ENCODE measurements at places on chromosomes 1 and 21.

DNA sequence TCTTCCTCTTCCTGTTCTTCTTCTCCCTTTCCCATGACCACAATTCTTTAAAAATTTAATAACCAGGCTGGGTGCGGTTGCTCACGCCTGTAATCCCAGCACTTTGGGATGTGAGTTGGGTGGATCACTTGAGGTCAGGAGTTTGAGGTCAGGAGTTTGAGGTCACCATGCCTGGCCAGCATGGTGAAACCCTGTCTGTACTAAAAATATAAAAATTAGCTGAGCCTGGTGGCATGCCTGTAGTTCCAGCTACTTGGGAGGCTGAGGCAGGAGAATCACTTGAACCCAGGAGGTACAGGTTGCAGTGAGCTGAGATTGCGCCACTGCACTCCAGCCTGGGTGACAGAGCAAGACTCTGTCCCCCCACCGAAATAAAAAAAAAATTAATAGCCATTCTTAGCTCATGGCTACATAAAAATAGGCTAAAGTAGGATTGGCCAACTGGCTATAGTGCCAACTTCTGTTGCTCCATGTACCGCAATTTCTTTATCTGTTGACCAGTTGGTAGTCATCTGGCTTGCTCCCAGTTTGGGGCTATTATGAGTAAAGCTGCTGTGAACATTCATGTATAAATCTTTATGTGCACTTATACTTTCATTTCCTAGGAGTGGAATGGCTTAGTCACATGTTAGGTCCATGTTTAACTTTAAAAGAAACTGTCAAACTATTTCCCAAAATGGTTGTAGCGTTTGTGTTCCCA, 136.3 kb downstream of the PEX14 start:
- no peak for DNase-seq

- no peak for DNase-seq
Observed at GRCh38 chr1:30473922-30474817, 249.2 kb downstream of the MATN1 start.

DNA sequence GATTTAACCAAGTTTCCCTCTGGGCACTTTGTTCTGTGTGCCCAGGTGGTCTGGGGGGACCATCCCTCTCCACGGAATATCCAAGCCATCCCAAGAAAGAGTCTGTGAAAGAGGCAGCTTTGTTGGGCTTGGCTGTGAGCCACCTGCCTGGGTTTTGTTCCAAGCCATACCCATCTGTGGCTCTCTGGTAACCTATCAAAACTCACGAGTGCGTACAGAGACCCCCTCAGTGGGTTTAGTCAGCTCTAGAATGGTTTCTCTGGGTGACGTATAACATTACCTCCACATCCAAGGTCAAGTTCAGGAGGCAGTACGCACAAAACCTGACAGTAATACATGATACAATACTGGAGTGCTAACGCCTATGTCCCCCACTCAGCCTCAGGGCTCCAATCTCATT, 54.2 kb downstream of the DNTTIP2 start:
- DNase-seq = no peak

GRCh38 chr1:40530735-40531380, 579 bp upstream of the ZNF684 start:
- no peak for DNase-seq

DNA sequence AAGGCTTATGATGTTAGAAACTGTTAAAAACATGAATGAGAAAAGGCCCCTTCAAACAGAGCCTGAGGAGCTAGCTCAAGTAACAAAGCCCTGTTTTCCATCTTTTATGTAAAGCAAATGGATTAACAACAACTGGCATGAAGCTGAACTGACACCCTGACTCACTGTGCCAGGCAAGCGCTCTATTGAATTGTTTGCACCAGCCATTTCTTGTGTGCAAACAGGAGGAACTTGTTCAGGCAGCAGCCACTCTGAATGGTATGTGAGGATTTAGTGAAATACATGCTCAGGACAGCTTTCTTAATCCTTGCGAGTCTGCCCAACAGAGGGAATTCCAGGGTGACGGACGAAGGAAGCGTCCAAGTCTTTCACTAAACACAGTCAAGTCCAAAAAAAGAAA, 291.1 kb upstream of the ADGRL2 start:
- no peak for DNase-seq

GRCh38 chr1:175191659-175192058, 917 bp downstream of the KIAA0040 start:
- DNase-seq = no peak

DNA sequence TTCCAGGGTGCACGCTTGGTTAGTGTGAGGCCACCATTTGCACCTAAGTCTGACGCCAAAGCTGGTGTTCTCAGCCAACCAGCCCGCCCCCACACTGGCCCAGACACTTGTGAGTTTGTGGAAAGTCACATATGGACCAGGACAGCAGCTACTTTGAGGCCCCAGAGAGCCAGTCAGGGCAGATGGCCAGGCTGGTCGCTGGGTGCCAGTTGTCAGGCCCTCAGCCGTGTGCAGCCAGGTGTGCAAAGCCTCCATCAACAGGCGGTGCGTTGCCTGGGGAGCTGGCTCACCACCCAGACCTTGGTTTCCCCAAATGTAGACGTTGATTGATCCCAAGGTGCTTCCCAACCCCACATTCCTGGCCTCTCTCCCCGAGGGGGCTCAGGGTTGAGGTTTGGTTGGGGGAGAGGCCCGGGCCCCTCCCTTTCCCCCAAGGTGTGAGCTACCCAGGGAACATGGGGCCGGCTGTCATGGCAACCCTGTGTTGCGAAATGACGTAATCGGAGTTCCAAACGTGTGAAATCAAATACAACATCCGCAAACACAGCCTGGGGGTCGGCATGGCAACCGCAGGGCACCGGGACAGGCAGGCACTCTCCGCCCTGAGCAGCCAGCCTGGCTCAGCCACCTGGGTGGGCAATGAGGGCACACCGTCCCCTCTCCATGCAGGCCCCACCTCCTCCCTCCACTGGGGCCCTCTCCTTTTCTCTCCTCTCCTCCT, 42.2 kb upstream of the WNT4 start:
- no peak for DNase-seq

DNA sequence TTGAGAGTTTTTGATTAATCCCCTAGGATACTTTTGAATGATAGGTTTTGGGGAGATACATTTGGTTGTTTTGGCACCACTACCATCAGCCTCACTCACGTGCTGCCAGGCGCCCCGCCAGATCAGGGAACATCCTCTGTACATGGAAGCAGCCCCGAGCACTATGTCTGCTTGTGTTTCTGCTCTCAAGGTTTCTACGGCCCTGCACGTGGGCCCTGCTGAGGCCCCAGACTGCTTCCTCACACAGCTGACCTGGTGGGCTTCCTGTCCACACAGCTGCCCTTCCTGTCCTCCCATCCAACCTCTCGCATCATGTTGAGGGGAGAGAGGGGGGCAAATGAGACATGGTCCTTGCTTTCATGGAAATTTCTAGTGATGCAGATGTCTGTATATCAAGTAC, 20.0 kb downstream of the ADARB1 start:
- peak; percentile 59 for DNase-seq

DNA sequence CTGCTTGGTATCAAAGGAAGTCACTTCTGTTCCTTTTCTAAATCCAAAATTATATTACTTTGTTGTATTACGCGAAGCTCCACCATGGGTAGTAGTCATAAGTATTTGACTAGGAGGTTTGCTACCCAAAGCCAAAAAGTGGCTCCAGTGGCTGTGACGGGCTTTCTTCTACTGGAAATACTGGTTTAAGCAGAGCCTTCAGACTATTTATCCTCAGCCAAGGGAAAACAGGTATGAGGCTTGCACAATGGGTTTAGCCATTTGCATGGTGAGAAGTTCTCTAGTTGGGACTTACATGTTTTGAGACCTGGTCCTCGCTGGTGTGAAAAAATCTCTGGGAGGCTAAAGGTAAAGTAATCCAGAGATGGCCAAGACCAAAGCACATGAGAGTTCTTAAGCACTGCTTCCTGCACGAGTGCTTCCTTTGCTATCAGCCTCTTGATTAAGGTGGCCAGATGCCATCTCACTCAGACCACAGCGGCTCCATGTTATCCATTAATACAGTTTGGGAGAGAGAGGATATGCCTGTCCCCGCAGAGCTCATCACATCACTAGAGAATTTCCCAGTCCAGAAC, 121.2 kb downstream of the PIK3R3 start:
- DNase-seq = no peak

DNA sequence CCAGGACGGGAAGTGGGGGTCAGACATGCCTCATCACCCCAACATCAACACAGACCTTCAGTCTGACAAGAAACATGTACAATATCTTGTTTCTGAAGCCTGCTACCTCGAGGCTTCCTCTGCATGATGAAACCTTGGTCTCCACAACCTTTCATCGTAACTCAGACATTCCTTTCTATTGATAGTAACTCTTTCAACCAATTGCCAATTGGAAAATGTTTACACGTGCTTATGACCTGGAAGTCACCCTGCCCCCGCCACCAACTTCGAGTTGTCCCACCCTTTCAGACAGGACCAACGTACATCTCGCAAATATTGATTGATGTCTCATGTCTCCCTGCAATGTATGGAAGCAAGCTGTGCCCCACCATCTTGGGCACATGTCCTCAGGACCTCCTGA, 159.5 kb downstream of the ETS2 start:
- no peak for DNase-seq
